ENCODE measurements at places on chromosomes 1 and 21. TPM values are rescaled to one million over a fixed set of nuclear protein-coding genes. Genes with fewer than 3 reads are reported as not detected.

LPAR3 gene
- 4.1 TPM for total RNA-seq

AMPD1 gene
- total RNA-seq = not detected

DNA sequence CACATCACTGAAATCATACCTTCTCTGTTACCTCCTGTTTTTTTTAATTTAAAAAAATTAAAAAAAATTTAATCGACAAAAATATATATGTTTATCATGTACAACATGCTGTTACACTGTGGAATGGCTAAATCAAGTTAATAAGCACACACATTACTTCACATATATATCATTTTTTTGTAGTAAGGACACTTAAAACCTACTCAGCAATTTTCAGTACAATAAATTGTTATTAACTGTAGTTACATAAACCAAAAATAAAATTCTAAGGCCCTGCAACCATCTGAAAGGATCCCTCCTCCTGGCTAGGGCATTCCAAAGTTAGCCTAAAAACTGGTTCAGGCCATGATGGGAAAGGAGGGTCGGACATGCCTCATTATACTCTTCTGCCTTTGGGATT, 23.6 kb upstream of the COQ8A start:
- no peak for DNase-seq

KCNAB2 gene
- total RNA-seq = 0.56 TPM

SPRR2A gene
- total RNA-seq = not detected
